ENCODE measurements at places on chromosomes 2 and 18. TPM values are rescaled to one million over a fixed set of nuclear protein-coding genes. Genes with fewer than 3 reads are reported as not detected.

EN1 gene
- 0.70 TPM for total RNA-seq

LTBP1 gene
- total RNA-seq = 29.6 TPM

HTR2B gene
- total RNA-seq = not detected

C2orf92 gene
- total RNA-seq = 0.66 TPM

REG1A gene
- not detected for total RNA-seq

CCDC74B gene
- total RNA-seq = 6.4 TPM

OLA1 gene
- 124 TPM for total RNA-seq

DHRS9 gene
- 3.2 TPM for total RNA-seq

MROH2A gene
- total RNA-seq = 0.26 TPM

UGT1A6 gene
- 1.2 TPM for total RNA-seq

CAPN14 gene
- total RNA-seq = 0.03 TPM

TEX44 gene
- total RNA-seq = not detected

TCF23 gene
- not detected for total RNA-seq

NLRC4 gene
- total RNA-seq = 0.09 TPM

ANKRD23 gene
- total RNA-seq = 1.5 TPM

INO80B gene
- 53.6 TPM for total RNA-seq

SLC38A11 gene
- not detected for total RNA-seq

MYL1 gene
- not detected for total RNA-seq

ARHGAP28 gene
- total RNA-seq = 0.02 TPM

COL4A3 gene
- 1.6 TPM for total RNA-seq

SP110 gene
- 5.5 TPM for total RNA-seq

CYP27A1 gene
- 0.14 TPM for total RNA-seq

PKP4 gene
- total RNA-seq = 21.5 TPM

PLEKHH2 gene
- total RNA-seq = 2.5 TPM

CD8B2 gene
- total RNA-seq = not detected

CRACDL gene
- 2.5 TPM for total RNA-seq

GLI2 gene
- total RNA-seq = 16.6 TPM

SERPINB5 gene
- 0.11 TPM for total RNA-seq

ALPI gene
- total RNA-seq = not detected

IL36A gene
- not detected for total RNA-seq

TEKT4 gene
- total RNA-seq = not detected

CCDC74A gene
- 17.0 TPM for total RNA-seq

LRRTM1 gene
- not detected for total RNA-seq

ITPRIPL1 gene
- total RNA-seq = not detected

SIX3 gene
- total RNA-seq = 1.9 TPM

SH2D6 gene
- total RNA-seq = 1.5 TPM

KYNU gene
- total RNA-seq = 285 TPM

RSAD2 gene
- total RNA-seq = 0.53 TPM

FOXD4L1 gene
- total RNA-seq = 0.31 TPM

CTLA4 gene
- not detected for total RNA-seq

MFSD2B gene
- 0.62 TPM for total RNA-seq

ZDBF2 gene
- total RNA-seq = 0.79 TPM

FAHD2A gene
- total RNA-seq = 31.8 TPM

DSC1 gene
- not detected for total RNA-seq

CYP1B1 gene
- 4.2 TPM for total RNA-seq

IL1RN gene
- total RNA-seq = 0.13 TPM

COLEC12 gene
- total RNA-seq = 0.03 TPM

RAD51AP2 gene
- total RNA-seq = not detected

LYG2 gene
- not detected for total RNA-seq

YES1 gene
- 23.2 TPM for total RNA-seq

ZNF514 gene
- total RNA-seq = 6.2 TPM

EMILIN1 gene
- total RNA-seq = 0.47 TPM

PLGLB1 gene
- 0.48 TPM for total RNA-seq
